ENCODE measurements at places on chromosomes 1 and 21. TPM values are rescaled to one million over a fixed set of nuclear protein-coding genes. Genes with fewer than 3 reads are reported as not detected.

The PALMD gene
- 11.6 TPM for total RNA-seq

The SMYD2 gene
- total RNA-seq, result 33.5 TPM

The FCRLA gene
- total RNA-seq, result not detected

The C8B gene
- total RNA-seq, result 9.6 TPM

- H3K36me3 ChIP-seq, result no peaks in the 10 kb centered on the region
- H3K27ac ChIP-seq, result peak overlapping the region; percentile 20
- DNase-seq, result no peak
- H3K27me3 ChIP-seq, result no peaks in the 10 kb centered on the region
- H3K4me1 ChIP-seq, result no peaks in the 10 kb centered on the region
These were observed 9.4 kb upstream of the FMO3 start for GRCh38 chr1:171081314-171081753.

- DNase-seq, result no peak
- H3K27ac ChIP-seq, result no peak overlapping the region
- no peaks in the 10 kb centered on the region for H3K4me1 ChIP-seq
- H3K27me3 ChIP-seq, result no peaks in the 10 kb centered on the region
- no peaks in the 10 kb centered on the region for H3K36me3 ChIP-seq
- no peak overlapping the region for H3K4me3 ChIP-seq
These were observed 22.0 kb downstream of the SYT6 start for GRCh38 chr1:114131526-114132220.

- no peaks in the 10 kb centered on the region for H3K36me3 ChIP-seq
- DNase-seq, result peak; percentile 28
- H3K4me1 ChIP-seq, result no peaks in the 10 kb centered on the region
- no peak overlapping the region for H3K4me3 ChIP-seq
- H3K27me3 ChIP-seq, result no peaks in the 10 kb centered on the region
These were observed 59.8 kb downstream of the IL12RB2 start for GRCh38 chr1:67367370-67368045.

- no peaks in the 10 kb centered on the region for H3K27me3 ChIP-seq
- no peaks in the 10 kb centered on the region for H3K36me3 ChIP-seq
- DNase-seq, result no peak
- H3K27ac ChIP-seq, result no peak overlapping the region
- no peaks in the 10 kb centered on the region for H3K4me1 ChIP-seq
These were observed 330.4 kb downstream of the KCNT2 start for GRCh38 chr1:196277860-196278259.

DNA sequence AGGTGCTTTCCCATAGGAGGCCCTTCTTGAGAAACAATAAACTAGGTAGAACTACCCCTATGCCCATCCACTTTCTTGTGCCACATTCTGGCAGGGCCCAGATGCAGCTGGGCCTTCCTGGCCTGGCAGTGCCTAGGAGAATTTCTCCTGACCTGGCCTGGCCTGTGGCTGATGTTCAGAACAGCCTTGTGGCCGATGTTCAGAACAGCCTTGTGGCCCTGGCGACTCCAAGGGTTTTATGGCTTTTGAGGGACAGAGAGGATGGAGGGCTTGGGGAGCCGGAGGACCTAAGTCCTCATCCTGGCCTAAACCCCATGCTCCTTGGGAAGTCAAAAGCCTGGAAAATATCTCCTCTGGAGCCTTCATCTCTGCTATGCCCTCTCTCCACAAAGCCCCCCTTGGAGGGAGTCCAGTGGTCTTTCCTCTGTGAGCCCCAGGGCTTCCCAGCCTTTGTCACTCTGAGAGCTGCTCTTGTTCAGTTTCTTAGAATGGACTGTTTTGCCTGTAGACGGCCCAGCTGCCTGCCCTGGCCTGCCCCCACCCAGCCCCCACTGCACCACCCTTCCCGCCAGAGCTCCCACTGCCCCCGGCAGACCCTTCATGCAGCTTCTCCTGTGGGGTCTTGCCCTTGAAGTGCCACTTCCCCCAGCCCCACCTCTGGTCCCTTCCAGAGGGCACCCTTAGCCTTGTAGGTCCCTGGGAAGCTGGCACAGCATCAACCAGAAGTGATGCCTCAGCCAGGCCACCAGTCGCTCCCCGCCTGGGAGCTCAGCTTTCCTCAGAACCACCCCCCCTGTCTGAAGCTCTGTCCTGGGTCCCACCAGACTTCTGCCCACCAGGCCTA, 7.0 kb downstream of the GPR37L1 start:
- peaks cover 29% of the 10 kb centered on the region for H3K4me1 ChIP-seq
- peak overlapping the region; percentile 83 for H3K27ac ChIP-seq
- no peaks in the 10 kb centered on the region for H3K27me3 ChIP-seq
- H3K36me3 ChIP-seq, result peaks cover 4% of the 10 kb centered on the region
- no peak overlapping the region for H3K4me3 ChIP-seq

- peaks cover 21% of the 10 kb centered on the region for H3K4me1 ChIP-seq
- H3K27ac ChIP-seq, result no peak overlapping the region
- no peaks in the 10 kb centered on the region for H3K27me3 ChIP-seq
- H3K36me3 ChIP-seq, result no peaks in the 10 kb centered on the region
These were observed 2.8 kb upstream of the CD1D start for GRCh38 chr1:158177700-158178450.

GRCh38 chr21:28683982-28684752, 308.5 kb downstream of the LTN1 start:
- H3K36me3 ChIP-seq, result no peaks in the 10 kb centered on the region
- H3K27me3 ChIP-seq, result no peaks in the 10 kb centered on the region
- no peaks in the 10 kb centered on the region for H3K4me1 ChIP-seq
- no peak overlapping the region for H3K4me3 ChIP-seq
- DNase-seq, result no peak

- H3K36me3 ChIP-seq, result no peaks in the 10 kb centered on the region
- no peak overlapping the region for H3K4me3 ChIP-seq
- no peak for DNase-seq
- H3K4me1 ChIP-seq, result peaks cover 3% of the 10 kb centered on the region
These were observed 231.0 kb downstream of the RERE start for GRCh38 chr1:8586438-8586837.

DNA sequence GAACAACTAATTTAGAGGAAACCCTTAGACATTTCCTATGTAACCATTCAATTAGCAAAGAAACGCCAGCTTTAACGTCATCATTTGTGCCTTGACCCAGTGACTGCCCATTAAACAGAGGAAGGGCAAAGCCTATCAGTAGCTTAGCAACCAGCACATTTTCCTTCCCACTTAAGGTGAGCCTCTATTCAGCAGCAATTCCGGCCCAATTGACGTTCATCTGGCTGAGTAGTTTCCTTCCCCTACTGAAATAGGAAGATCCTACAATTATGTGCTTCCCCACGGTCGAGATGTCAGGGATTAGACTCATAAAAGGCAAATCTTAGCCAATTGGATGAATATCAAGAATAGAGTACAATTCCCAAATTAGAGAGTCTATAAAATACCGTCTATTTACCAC, 482.1 kb upstream of the ADAMTS5 start:
- H3K27ac ChIP-seq, result no peak overlapping the region
- no peaks in the 10 kb centered on the region for H3K36me3 ChIP-seq
- DNase-seq, result no peak
- H3K4me3 ChIP-seq, result no peak overlapping the region
- no peaks in the 10 kb centered on the region for H3K27me3 ChIP-seq

DNA sequence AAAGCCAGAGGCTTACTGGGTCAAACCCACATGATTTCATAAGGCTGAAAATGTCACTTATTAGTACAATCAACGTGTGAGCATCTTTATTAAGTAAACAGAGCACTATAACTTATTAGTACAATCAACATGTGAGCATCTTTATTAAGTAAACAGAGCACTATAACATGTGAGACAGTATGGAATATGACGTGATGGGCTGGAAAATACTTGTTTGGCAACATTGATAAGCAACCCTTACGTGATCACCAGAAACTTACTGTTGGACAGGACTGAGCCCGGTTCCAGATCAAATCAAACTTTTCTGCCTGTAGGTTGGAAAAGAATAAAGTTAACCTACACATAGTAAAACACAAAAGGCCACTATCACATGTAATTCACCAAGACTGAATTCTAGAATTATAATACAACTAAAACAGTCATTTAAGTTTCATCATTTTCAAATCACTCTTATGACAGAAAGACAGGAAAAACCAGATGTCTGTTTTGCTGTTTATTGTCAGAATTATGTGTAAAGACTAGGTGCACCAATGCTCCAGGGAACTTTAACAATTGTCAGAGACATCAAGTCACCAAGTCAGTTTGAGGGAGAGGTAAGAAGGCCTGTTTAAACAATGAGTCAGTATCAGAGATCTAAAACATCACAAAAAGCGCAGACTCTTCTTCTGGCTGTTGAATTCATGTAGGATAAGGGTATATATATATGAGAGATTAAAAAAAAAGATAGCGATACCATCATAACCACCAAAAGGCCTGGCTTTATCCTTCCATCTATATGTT, 15.7 kb downstream of the ATPAF1 start:
- DNase-seq, result no peak
- H3K27ac ChIP-seq, result no peak overlapping the region
- no peak overlapping the region for H3K4me3 ChIP-seq
- no peaks in the 10 kb centered on the region for H3K4me1 ChIP-seq
